ENCODE measurements at places on chromosomes 2 and 18.

DNA sequence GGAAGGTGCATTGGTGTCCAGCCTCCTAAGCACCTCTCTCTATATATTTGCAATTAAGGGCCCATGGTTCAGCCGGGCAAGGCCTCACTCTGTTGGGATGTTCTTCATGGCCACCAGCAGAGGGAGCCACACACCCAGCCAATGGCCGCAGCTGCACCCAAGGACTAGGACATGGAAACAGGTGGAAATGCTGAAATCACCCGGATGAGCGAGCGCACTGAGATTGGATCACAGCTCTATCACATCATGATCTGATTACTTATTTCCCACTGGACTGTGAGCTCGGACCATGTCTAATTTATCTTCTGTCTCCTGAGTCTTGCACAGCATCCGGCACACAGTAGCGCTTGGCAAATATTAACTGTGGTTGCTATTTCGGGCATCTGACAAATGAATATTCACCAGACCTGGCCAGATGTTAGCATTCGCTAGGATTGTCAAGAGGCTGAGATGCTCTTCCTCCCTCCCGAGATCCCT is 31.2 kb downstream of the KIF3C start:
- DNase-seq: peak; percentile 79

- DNase-seq: peak; percentile 73
Measured at GRCh38 chr2:43169987-43170386, 56.4 kb downstream of the ZFP36L2 start.

- DNase-seq: no peak
Measured at GRCh38 chr2:111947219-111947618, 48.8 kb downstream of the MERTK start.

- no peak for DNase-seq
Measured at GRCh38 chr2:196012314-196012713, 56.3 kb downstream of the DNAH7 start.

DNA sequence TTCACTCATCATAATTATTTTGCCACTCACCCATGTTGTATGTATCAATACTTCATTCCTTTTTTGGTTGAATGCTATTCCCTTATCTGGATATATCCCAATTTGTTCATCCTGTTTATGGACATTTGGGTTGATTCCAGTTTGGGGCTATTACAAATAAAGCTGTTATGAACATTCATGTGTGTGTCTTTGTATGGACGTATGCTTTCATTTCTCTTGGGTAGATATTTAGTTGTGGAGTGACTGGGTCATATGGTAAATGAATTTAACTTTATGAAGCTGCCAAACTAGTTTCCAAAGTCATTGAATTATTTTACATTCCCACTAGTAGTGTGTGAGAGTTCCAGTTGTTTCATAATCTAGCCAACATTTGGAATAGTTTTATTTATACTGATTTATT is 2.7 kb downstream of the FAM228B start:
- no peak for DNase-seq

DNA sequence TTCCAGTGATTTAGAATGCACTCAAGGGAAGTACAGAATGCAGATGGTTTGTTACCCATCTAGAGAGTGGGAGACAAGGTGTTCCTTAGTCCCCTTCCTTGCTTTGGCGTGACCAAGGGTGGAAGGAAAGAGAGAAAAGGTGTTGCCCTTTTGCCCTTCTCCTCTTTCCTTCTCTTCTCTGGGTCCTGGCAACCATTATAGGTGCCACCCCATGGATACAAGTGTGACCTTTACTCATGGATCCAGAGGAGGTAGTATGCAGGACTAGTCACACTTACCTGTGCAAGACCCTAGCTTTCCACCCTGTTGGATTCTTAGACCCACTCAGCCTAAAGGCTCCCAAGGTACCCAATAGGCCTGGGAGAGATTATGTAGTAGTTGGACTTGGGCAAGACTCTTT is 11.6 kb upstream of the RBFA start:
- DNase-seq: no peak

- DNase-seq: no peak
Measured at GRCh38 chr2:181054843-181055242, 74.4 kb downstream of the UBE2E3 start.

GRCh38 chr18:22789052-22789451 is 144.1 kb upstream of the RBBP8 start:
- DNase-seq: no peak

GRCh38 chr2:55173438-55174054 is 58.5 kb downstream of the CLHC1 start:
- no peak for DNase-seq

GRCh38 chr2:131040661-131041401 is 52.4 kb downstream of the FAM168B start:
- no peak for DNase-seq

DNA sequence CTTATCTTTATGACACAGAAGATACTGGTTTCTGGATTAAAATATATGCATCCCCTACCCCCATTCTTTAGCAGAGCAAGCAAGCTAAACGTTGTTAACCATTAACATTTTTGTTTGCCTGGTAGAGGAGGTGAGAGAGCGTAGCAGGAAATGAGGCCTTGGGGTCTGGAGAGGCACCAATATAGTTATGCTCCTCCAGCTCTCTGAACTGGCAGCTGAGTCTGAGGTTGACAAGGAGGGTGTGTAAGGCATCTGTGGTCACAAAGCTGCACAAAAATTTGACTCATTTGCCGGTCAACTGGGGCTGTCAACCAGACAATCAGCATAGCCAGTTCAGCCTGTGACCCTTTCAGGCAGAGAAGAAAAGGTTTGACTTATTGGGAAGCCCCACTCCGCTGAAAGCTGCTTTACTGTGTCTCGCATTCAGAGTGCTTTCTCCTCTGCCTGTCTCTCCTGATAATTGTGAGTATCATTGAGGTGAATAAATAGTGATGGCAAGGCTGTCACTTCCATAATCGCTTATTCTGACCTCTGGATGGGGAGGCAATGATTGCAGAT is 647.5 kb upstream of the SETBP1 start:
- no peak for DNase-seq

DNA sequence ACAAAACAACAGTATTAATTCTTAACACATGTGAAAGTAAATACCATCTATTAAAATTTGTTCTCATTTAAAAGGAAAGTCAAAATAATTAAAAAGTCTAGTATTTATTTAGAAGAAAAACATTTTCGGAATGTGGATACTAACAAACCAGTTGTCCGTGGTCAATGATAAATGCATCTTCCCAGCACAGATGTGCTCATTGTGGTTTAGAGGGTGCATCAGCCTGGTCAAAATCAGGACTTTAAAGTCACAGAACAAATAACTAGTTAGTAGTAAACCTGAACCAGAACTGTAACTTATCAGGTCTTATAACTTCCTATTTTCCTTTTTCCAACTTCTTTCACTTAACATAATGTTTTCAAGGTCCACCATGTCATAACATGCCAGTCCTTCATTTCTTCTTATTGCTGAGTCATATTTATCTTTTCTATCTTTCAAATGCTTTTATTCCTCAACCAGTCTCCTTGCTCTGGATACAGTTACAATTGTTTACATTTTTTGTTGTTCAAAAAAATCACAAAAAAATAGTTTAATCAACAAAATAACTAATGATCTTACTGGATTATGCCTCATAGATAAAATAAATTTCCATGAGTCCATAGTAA is 55.8 kb downstream of the ID2 start:
- DNase-seq: no peak

DNA sequence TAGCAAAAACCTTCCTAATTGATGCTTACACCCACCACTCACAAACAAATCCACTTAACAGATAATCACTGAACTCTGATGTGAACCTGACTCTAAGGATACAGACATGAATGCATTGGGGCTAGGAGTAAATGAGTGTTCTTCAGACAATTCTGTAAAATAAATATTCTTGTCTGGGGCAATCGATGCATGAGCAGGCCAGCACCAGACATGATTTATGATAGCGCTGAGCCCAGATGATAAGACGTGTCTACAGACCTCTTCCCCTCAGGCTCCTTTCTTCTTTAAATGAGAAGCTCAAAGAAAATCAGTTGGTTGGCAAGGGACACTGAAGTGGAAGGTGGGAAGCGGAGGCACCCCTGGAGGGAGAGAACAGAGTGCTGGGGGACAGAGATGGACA is 27.3 kb upstream of the BIN1 start:
- DNase-seq: no peak
